ENCODE measurements at places on chromosomes 5 and 9.

DNA sequence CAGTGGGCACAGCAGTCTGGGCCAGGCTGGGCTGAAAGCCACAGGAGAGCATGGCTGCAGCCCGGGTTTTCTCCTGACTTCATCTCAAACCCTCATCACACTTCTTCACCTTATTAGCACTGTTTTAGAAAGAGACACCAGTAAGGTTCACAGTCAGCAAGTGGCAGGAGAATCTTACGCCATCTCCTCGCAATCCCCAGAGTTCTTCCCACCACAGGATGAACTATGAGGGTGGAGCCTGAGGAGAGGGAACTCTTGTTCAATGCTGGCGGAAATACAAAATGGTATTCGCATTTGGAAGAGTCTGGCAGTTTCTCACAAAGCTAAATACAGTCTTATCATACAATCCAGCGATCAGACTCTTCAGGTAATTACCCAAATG is 14.7 kb downstream of the BICD2 start:
- no peak for DNase-seq

DNA sequence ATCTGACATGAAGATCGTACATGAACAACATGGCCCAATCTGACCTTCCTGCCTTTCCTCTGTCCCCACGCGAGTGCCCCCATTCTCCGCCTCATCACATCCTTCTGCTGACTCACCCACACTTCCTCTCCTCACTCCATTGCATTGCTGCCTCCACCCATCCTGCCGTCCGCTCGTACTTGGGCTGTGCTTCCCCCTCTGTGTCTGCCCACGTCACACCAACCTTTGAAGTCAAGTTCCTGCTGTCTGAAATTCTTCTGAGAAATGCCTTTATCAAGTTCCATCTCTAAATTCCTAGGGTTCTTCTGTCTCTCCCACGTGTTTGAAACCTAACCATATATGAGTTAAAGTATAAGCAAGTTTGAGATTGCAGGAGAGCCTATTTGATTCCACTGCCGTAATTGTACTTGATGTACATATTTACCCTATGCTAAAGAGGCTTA is 18.0 kb upstream of the STARD4 start:
- DNase-seq: peak; percentile 81

DNA sequence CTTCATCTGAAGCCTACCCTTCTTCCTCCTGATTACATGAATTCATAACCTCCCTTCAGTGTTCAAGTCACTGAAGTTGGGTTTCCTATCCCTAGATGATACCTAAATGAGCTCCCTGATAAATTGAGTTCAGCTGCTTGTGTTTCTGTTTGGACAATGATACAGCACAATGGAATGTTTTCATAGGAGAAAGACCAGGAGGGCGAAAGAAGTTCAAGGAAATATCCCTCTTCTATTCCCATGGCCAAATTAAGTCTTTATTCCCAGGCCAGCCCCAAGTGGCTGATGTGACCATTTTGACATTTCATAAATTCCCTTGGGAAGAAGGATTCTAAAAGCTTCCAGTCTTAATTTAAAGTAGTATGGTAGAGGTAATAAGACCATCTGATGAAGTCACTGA is 555.8 kb upstream of the CLINT1 start:
- peak; percentile 82 for DNase-seq

- DNase-seq: no peak
These were observed 151.6 kb upstream of the PHYKPL start for GRCh38 chr5:178383919-178384815.

- no peak for DNase-seq
These were observed 98.1 kb upstream of the TAF11L2 start for GRCh38 chr5:17399931-17400330.

- DNase-seq: no peak
These were observed 8.3 kb downstream of the HSD17B3 start for GRCh38 chr9:96293498-96294158.

DNA sequence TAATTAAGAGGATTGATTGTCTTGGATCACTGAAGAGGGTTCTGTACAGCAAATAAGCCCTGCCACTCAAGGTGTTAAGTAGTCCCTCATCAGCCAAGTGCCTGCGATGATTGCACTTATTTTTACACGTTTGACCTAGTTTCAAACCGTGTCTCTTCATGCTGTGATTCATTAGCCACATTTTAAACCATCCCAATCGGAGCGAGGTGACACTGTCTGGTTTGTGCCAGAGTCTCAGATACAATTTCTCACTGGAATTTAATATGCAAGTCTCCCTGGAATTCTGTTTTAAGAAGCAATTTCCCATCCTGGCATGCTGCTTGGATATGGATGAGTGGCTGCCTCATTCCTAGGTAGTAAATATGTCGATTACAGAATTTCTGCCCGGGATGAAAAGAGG is 1.6 kb downstream of the INSYN2B start:
- peak; percentile 68 for DNase-seq

DNA sequence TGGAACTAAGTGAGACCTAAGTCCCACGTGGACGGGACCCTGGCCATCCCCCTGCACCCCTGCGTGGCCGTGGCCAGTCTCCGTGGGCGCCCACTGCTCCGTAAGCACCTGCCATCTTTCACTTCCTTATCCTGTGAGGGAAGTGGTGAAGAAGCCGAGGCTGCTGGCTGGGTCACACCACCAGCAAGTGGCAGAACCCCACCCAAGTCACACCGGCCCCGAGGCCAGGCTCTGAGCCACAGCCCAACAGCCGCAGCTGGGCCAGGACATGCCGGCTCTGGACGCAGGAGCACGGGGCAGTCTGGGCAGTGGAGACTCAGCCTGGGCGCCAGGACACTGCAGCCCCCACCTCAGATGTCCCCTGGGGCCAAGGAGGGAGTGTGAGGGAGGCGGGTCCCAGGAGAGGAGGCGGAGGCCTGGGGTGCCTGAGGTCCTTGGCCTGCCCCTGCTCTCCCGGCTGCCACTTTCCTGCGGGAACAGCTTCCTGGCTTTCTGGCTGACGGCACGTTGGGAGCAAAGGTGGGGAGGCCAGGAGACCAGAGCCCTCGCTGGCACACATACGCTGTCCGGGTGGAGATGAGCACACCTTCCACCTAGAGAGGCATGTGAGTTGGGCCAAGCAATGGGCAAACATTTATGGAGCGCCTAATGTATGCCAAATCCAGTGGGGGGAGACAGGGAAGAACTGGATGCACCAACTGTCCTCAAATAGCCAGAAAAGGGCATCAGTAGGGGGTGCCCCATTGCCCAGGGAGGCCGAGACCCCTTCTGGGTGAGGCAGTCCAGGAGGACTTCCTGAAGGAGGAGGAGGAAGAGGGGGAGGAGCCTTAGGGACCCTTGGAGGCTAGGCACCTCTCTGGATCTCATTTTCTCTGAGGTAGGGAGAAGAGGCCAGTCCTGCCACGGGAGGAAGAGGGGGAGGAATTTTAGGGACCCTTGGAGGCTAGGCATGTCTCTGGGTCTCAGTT is 43.9 kb upstream of the EGFL7 start:
- DNase-seq: no peak

DNA sequence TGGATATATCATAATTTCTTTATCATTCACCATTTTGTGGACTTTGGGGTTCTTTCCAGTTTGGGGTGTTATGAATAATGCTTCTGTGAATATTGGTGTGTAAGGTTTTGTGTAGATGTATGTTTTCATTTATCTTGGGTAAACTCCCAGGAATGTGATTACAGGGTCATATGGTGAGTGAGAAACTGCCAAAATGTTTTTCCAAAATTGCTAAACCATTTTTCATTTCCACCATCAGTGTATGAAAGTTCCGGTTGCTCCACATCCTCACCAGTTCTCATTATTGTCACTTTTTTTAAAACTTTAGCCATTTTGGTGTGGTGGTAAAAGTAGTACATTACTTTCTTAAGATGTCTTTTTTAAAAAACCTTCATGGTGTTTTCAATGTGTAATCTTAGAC is 152.9 kb downstream of the NIPBL start:
- no peak for DNase-seq

DNA sequence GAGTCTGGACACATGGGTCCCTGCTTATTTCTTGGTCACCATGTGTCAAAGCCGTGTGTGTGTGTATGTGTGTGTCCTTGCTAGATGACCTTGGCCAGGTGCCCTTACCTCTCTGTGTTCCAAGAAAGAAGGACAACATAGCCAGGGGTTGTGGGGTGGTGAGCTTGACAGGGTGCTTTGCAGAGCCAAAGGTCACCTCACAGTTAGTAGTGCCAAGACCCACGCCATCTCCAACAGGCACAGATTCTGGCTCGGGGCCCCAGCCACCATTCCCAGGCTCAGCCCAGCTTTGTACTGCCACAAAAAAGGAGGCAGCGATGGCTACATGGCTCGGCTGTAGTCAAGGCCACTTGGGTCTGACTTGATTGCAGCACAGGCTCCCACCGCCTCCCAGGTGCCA is 39.5 kb downstream of the CXXC5 start:
- no peak for DNase-seq

GRCh38 chr5:149666212-149666852 is 63.8 kb upstream of the PPARGC1B start:
- DNase-seq: no peak

DNA sequence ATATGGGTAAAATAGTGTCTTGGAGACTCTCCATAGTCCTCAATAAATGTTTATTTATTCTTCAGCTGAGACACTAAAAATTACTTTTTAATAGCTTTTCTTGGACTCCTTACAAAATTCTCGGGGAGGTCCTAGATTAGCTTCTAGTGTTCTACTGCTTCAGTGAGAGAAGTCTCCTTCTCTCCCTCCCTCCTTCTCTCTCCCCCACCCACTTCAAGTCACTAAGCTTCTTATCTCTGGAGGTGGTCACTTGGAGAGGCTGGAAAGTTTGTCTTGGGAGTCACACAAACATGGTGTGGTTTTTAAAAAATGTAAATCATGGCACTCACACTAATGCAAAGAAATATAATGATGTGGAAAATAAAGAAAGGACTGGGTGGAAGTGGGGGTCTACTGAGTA is 64.1 kb downstream of the SEMA6A start:
- no peak for DNase-seq

DNA sequence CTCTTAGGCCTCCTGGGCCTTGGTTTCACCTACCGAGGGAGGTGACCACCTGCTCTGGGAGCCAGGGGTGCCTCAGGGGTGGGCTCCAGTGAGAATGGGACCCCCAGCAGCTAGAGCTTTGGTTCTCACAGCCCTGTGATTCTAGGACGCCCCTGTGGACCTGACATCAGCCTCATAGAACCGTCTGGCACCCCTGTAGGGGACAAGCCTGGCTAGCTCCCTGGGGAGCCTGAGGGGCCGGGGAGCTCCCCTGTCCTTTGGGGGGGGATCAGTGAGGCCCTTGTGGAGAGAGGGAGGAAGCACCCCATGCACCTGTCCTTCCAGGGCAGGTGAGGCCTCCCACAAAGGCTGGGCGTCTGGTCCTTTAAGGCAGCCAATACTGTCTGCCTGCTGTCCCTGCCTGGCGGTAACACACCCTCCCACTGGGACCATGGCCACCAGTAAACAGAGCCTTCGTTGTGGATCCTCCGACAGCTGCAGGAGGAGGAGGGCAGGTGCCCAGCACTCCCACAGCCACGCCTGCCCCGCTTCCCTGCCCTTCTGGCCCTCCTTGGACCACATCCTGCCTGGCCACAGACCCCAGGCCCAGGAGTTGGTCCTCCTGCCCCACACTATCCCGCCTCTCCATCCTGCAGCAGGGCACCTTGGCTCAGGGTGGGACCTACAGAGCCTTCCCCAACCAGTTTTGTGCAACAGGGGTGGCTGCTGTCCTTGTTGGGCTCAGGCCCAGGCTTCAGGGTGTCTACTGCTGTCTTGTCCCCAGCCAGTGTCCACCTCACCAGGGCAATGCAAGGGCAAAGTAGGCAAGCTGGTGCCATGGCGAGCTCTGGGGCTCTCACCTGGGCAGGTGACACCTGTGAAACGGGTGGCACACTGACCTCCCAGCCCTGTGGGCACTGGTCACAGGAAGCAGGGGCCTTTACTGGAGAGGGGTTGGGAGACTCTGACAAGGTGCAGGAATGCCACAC is 3.0 kb upstream of the TUBB4B start:
- no peak for DNase-seq

DNA sequence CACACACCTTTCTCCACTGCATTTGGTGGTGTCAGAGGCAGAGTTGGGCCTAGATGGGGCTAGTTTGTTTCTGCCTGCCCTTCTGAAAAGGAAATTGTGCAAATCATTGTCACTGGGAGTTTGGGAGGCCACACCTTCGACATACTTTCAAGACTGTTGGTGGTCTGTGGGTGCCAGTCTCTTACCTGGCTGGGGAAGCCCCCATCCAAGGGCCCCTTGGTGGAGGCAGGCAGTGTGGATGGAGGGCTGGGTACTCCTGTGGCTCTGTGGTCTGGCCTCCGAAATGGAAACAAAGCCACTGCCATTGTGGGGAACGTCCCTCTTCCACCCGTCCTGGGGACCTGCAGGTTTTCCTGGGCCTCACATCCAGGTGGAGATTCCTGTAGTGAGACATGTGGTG is 10.9 kb upstream of the PHYHD1 start:
- no peak for DNase-seq

GRCh38 chr5:176742246-176743105 is 67.9 kb upstream of the UNC5A start:
- no peak for DNase-seq

DNA sequence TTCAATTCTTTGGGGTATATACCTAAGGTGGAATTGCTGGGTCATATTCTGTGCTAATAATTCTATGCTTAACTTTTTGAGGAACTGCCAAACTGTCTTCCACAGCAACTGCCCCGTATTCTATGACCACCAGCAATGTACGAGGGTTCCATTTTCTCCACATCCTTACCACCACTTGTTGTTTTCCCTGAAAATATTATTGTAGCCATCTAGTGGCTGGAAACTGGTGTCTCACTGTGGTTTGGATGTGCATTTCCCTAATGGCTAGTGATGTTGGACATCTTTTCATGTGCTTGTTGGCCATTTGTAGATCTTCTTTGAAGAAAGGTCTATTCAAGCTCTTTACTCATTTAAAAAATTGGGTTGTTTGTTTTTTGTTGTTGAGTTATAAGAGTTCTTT is 30.7 kb downstream of the MSX2 start:
- peak; percentile 38 for DNase-seq

- no peak for DNase-seq
These were observed 83.7 kb downstream of the VCAN start for GRCh38 chr5:83555263-83555662.

- no peak for DNase-seq
These were observed 27.0 kb downstream of the SLC22A4 start for GRCh38 chr5:132321109-132321721.
